Activated CD4-positive, alpha-beta memory T cell treated with anti-CD3 and anti-CD28 coated beads for 36 hours (primary cell): ENCODE measurements at places on chromosomes 6 and 20. TPM values are rescaled to one million over a fixed set of nuclear protein-coding genes. Genes with fewer than 3 reads are reported as not detected.
A peak's percentile ranks its signal among the peaks of the same experiment; 100 is the strongest.

SLC35F1 gene
- total RNA-seq, result 0.14 TPM

SYTL3 gene
- total RNA-seq, result 186 TPM

TRAPPC3L gene
- total RNA-seq, result not detected

AKAP12 gene
- total RNA-seq, result 3.8 TPM

TRIM38 gene
- total RNA-seq, result 29.5 TPM

DNA sequence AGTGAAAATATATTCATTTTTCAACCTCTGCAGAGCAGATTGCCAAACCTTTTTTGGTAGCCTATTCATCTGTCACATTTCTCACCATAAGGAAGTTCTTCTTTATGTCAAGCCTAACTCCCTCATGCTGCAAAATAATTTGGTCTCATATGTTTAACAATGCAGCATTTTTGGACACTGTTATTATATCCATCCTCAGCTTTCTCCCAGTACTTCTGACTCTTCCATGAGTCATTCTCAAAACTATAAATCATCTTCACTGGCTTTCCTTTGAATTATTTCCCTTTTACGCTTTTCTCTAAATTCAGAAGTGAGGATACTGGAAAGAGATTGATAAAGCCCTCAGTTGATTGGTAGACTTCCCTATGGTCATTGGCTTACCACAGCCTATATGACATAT is 192.2 kb downstream of the TPBG start:
- DNase-seq, result no peak

DNA sequence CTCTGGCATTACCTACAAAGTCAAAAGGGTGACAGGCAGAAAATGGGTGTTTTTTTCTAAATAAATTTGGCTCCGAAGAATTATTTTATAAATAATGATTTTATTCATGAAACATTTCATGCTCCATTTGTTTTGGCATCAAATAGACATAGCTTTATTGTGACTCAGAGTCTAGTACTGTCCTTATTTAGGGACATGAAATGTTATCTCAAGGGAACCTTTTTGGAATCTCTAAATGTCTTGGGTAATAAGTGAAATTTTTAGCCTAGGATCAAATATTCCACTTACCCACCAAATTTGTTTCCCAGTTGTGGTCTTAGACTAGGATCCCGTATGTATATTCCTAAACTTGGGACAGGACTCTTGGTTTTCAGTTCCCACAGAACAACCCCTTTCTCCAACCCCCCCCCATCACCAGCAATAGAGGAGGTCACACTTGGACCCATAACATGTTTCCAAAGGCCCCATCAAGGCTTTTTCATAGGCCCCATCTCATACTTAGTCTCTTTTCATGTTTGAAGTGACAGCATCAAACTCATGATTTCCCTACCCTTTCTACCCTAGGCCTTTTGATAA is 81.8 kb downstream of the JAG1 start:
- DNase-seq, result no peak

DNA sequence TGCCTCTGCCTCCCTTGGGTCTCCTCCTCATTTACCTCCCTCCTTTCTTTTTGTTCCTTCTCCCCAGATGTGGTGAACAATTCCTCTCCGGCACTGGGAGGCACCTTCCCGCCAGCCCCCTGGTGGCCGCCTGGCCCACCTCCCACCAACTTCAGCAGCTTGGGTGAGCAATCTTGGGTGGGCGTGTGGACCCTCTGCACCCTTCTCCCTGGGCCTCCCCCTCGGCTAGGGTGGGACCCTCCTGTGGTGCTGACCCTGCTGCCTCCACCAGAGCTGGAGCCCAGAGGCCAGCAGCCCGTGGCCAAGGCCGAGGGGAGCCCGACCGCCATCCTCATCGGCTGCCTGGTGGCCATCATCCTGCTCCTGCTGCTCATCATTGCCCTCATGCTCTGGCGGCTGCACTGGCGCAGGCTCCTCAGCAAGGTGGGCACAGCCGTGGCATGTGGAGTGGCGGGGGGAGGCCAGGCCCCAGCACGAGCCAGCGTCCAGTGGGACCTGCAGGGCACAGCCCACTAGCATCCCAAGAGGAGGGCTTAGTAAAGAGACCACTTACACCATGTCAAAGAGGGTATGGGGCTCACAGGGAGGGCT is 8.8 kb downstream of the DDR1 start:
- DNase-seq, result no peak

DNA sequence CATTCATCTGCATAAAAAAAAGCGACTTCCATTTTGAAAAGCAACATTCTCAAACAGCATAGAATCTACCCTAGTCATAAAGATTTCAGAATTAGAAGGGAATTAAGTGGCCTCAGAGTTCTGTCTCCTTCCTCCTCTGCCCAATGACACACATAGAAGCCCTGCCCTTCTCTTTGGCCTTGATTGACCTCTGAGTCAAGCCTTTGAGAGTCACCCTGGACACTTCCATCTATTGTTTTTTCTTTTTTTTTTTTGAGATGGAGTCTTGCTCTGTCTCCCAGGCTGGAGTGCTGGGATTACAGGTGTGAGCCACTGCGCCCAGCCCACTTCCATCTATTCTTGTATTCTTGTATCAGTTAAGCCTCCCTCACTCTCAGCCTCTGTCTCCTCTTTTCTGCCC is 44.8 kb upstream of the CTNNBL1 start:
- DNase-seq, result no peak

DNA sequence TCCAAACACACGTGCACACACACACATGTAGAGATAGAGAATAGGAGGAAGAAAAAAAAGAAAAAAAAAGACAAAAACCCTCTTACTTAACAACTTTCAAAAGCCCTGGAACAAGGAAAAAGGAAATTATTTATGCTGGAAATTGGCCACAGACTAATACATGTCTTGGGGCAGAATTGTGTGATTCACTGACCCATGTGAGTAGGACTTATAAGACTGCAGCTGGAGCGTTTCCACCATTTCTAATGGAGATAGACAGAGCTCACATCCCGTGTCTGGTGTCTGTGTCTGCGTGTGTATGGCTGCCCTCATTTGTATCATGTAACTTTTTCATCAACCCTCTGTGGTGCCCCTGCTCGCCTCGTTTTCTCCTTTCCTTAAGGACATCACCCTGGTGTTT is 99.8 kb upstream of the PDE10A start:
- DNase-seq, result no peak

DNA sequence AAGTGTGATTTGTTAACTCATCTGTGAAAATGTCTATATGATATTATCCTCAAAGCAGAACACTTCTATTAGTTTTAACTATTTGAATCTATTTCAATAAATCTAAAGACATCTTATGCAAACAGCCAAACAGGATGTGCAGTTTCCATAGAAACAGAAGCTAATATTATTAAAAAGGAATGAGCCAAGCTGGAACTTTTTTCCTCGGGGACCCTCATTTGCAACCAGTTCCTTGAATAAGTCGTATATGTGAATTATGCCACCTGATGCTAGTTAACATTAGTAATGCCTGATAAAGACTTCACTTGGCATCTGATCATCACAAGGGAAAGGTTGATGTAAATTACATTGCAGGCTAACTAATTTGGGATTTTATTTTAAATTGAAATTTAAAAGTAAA is 216.9 kb upstream of the SMLR1 start:
- no peak for DNase-seq

DNA sequence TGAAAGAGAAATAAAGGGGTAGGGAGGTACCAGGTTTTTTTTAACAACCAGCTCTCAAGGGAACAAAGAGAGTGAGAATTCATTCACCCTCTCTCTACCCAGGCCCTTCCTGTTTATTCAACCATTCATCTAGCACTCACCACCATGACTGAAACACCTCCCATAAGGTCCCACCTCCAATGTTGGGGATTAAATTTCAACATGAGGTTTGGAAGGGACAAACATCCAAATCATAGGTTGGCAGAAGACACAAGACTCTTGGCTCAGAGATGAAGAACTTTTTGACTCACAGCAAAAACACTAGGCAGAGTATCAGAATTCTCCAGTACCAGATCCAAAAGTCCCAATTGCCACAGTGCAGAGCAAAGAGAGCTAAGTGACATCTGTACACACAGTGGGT is 186.3 kb downstream of the EDN1 start:
- DNase-seq, result no peak

DNA sequence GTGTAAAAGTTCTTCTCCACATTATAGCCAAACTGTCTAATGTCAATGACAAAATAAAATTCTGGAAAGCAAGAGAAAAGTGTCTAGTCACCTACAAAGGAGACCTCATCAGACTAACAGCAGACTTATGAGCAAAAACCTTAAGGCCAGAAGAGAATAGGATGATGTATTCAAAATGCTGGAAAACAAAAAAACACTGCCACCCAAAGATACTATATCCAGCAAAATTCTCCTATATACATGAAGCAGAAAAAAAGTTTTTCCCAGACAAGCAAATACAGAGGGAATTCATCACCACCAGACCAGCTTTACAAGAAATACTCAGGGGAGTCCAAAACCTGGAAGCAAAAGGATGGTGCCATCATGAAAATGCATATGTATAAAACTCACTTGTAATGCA is 755.6 kb upstream of the CITED2 start:
- DNase-seq, result no peak

GRCh38 chr6:73340048-73340447 is 14.0 kb downstream of the DPPA5 start:
- no peak for DNase-seq

- DNase-seq, result no peak
Observed at GRCh38 chr6:56065408-56065807, 182.0 kb downstream of the COL21A1 start.

GRCh38 chr6:148701375-148701774 is 45.5 kb upstream of the UST start:
- DNase-seq, result no peak

GRCh38 chr20:40168981-40169620 is 519.9 kb downstream of the MAFB start:
- no peak for DNase-seq

DNA sequence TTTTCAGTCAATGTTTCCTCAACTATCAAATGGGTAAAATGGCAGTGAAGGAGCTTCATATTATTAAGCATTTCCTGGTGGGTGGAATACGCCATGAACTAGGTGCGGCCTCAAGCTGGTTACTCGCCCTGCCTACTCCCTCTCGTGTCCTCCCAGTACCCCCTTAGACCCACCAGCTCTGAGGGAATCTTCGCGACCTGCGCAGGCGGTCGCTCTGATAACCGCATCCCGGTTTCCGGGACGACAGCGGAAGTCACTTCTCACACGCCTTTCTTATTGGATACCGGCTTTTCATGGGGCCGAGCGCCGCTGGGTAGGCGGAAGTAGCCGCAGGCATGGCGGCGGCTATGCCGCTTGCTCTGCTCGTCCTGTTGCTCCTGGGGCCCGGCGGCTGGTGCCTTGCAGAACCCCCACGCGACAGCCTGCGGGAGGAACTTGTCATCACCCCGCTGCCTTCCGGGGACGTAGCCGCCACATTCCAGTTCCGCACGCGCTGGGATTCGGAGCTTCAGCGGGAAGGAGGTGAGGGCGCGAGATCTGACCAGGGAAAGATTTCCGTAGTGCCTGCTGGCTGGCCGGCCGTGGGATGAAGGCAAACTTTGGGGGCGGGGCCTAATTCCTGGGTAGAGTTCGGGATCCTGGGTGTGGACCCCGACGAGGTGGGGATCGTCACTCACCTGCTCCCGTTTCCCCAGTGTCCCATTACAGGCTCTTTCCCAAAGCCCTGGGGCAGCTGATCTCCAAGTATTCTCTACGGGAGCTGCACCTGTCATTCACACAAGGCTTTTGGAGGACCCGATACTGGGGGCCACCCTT is at the start of gene PIGT:
Gene PIGT, plus strand, starts transcription at position 320 of the 816 bp plus-strand sequence. Its CDS starts 16 bp downstream, at position 336.
- peak; percentile 93 for DNase-seq

GRCh38 chr20:38350879-38351775 is 4.8 kb downstream of the LBP start:
- no peak for DNase-seq

DNA sequence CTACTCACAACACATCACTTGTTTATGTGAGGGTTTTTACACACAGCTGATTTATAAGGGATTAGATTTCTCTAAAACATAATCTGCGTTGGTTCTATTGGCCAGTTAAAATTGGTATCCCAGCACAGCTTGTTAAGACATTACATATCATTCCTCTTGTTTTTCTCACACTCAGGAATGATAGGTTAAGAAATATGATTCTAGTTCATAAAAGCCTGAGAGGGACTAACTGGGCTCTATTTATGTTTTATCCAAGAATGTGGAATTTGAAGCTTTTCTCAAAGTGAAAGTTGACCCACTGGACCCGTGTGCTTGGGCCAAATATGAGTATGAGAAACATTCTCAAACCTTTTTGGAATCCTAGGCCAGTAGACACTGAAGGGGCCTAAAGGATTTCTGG is 117.3 kb downstream of the TMEM170B start:
- DNase-seq, result no peak

DNA sequence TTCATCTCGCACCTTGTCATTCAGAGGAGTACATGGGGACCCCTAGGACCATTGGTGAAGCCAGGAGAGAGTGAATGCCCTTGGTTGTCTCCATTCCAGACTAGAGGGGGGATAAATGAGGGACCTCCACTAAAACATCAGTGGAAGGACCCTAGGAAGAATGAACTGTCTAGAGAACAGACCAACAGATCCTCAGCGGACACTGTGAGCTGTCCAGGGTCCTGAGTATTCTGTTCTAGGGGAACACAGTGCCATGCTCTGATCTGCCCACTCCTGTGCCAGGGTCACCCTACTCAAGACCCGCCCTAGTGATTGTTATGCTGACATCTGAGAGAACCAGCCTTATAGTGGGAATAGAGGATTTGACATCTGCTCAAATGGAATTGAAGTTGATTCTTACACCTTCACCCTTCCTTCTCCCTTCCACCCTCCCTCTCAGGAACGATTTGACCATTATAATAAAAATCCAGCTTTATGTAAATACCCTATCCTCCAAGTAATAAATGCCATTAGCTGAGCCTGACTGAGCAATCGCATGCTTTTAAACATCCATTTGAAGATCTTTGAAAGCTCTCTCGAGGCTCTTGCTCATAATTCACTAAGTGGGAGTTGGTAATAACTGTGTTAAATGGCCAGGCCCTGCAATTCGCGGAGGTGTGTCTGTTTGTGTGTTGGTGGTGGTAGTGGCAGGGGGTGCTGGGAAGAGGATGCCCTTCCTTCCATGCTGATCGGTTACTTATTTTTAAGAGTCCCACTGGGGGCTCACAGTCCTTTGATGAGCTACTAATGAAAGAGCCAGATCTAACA is 43.6 kb upstream of the SLC32A1 start:
- DNase-seq, result peak; percentile 40

- DNase-seq, result no peak
Observed at GRCh38 chr6:27149150-27149549, 98.4 kb upstream of the PRSS16 start.

GRCh38 chr6:21037453-21037852 is 503.2 kb downstream of the CDKAL1 start:
- no peak for DNase-seq

DNA sequence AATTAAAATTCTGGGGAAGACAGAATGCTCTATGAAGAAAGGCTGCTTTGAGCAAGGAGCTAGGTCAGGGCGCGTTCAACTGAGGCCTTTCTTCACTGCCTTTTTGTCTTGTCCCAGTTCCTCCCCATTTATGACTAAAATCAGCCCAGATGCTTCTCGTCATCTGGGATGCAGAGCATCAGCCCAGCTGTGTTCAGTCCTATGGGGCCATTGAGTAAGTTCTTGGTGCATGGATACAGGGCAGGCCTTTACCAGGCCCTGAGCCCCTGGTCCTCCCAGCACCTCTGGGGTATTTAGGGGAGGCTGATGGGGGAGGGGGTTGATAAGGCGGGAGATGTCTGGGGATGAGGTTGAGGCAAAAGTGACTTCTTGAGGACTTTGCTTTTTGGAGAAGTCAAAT is 55.7 kb downstream of the PTPN1 start:
- DNase-seq, result no peak
